ENCODE measurements at places on chromosomes 4 and X.

- no peak for DNase-seq
Measured at GRCh38 chr4:146049802-146050201, 111.2 kb upstream of the ZNF827 start.

DNA sequence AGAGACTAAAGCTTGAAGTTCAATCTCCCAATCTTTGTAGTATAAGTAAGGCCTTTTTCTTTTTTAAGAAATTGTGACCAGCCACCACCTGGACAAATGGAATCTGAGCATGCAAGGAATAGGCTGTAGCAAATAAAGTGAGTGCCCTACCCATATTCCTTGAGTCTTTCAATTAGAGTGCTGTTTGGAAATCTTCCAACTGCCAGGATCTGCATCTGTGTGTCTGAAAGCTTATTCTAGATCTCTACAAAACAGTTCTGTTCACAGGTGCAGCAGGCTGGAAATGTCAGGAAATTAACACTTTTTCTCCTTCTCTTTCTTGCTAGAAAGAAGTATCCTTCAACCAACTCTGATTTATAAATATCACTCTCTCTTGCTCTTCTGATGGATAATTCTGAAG lies 76.7 kb upstream of the NDST3 start:
- DNase-seq: no peak

- no peak for DNase-seq
Measured at GRCh38 chr4:140315970-140316369, 57.5 kb upstream of the SCOC start.

DNA sequence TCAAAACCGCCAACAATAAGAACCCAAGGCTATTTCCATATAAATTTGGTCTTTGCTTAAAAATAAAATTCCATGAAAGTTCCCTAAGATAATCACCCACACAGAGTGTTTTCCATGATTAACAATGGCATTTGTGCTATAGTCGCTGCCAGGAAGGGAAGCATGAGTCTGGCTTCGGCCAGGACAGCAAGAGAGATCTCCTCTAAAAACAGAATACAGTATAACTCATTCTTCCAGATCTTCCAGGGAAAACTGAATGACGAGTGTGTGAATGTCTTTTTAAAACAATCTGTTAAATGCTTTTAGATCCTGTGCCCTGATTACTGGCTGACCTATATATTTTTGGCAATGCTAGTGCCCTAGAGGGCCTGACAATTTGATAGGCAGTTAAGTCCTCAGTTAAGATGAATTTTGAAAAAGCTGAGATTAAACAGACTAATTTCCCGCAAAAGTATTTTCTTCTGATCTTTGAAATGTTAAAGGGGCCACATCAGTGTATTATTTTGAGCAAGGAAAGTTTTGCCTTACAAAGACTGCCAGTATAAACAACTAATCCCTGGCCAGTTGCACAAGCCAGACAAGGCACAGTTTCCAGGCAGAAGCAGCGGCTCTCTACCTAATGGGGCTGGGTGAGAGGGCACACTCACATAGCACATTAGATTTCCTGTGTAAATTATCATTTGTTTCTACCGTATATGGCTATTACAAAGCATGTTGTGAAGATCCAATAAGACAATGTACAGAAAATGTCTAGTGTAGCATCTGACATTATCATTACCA lies 127.3 kb downstream of the DCHS2 start:
- DNase-seq: no peak
